ENCODE measurements at places on chromosomes 3 and 15.

GRCh38 chr3:100080573-100080972 lies 33.7 kb downstream of the FILIP1L start:
- no peak for DNase-seq

DNA sequence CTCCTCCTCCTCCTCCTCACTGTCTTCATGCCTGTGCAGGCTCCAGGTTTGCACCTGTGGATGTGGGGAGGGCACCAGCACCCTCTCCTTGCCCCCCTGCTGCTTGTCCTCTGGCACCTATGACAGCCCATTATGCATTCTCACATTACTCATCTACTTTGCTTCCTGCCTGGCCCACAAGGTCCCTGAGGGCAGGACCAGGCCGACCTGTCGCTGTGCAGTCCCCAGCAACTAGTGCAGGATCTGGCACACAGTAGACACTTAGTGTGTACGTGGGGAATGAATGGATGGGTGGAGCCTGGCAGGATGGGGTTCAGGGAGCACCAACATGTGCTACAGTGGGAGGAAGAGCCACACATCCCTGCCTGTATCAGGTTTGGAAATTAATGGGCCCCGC lies 58.3 kb upstream of the TMEM115 start:
- DNase-seq, result no peak

DNA sequence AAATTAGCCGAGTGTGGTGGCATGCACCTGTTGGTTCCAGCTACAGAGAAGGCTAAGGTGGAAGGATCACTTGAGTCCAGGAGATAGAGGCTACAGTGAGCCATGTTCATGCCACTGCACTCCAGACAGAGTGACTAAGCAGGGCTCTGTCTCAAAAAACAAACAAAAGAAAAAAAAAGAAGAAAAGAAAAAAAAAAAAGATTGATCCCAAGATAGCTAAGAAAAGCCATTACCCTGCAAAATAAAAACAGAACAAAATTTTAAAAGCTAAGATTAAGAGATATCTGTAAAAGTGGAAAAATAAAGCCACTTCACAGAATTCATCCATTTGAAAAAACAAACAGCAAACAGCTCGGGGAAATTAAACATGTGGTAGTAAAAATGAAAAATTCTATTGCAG lies 23.8 kb downstream of the LRRC2 start:
- DNase-seq, result no peak

GRCh38 chr3:129934234-129935123 lies 40.0 kb upstream of the TRH start:
- peak; percentile 14 for DNase-seq

- DNase-seq, result no peak
Measured at GRCh38 chr3:57696801-57697321, 4.0 kb upstream of the DENND6A start.
